DMS 273 treated with DMSO at 0.1 percent for 48 hours (cell line): ENCODE measurements at places on chromosomes 6 and 20.

DNA sequence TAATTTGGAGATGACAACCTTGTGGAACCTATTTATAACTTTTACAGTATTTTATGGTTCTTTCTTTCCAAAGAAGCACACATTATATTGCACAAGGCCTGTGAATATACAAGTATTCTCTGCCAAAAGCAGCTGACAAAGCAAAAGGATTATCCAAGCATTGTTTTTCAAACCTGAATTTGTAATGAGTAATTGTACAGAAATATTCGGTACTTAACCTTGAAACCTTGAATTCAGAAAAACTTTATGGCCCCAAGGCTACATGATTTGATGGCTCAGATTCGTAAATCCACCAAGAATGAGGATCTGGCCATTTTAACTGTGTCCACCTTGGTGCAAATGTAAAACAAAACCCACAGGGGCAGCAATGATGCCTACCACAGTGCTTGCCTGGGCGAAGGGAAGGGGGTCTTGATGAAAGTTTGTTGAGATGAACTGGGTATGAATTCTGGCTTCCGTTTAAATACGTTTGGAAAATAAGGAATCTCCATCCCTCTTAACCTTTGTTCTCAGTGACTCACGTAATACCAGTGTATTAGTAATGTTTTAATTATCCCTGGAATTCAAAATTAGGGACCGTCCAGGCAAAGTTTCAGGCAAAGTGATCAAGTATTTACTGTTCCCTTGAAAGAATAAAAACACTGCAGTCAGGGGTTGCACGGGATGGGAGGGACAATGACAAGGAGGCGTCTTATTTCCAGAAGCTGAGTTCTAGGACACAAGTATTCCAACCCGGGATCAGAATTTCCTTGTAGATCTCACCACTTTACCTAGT lies 2.7 kb upstream of the RBM24 start:
- DNase-seq: no peak

GRCh38 chr6:30951907-30952469 lies 11.2 kb downstream of the MUCL3 start:
- DNase-seq: no peak

DNA sequence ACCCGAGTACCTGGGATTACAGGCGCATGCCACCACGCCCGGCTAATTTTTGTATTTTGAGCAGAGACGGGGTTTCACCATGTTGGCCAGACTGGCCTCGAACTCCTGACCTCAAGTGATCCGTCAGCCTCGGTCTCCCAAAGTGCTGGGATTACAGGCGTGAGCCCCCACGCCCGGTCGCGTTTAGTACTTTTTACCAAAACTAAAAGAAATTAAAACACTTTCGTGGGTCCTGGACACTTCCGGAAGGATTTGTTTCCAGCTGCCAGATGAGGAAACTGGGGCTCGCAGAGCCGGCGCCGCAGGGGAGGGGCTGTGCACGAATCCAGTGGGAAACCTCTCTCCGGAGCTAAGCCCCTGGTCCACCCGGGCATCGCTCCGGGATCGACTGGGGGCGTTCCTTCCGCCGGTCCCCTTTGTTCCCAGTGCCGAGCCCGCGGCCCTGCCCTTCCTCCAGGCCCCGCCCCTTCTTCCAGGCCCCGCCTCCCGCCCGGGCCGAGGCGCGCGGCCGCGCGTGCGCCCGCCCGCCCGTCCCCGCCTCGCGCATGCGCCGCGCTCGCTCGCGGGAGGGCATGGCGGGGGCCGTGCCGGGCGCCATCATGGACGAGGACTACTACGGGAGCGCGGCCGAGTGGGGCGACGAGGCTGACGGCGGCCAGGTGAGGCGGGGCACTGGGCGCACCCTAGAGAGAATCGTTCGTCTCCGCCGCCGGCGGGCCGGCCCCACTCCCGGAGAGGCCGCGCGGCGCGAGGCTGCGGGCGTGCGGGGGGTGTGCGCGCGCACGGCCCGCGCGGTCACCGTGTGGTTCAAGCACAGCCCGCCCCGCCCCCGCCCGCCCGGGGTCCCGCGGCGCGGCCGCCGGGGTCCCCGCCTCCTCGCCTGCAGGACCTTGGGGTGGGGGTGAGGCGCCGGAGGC lies at the start of gene NELFCD:
Gene NELFCD (plus strand): TSS at position 546 of the 917 bp plus-strand sequence. CDS start 54 bp downstream, at position 600.
- DNase-seq: peak; percentile 62

GRCh38 chr6:129647044-129647443 lies 62.9 kb downstream of the ARHGAP18 start:
- no peak for DNase-seq

GRCh38 chr6:52533491-52533890 lies 43.4 kb downstream of the TRAM2 start:
- DNase-seq: no peak

GRCh38 chr20:4091490-4092479 lies 76.4 kb upstream of the RNF24 start:
- DNase-seq: peak; percentile 22

DNA sequence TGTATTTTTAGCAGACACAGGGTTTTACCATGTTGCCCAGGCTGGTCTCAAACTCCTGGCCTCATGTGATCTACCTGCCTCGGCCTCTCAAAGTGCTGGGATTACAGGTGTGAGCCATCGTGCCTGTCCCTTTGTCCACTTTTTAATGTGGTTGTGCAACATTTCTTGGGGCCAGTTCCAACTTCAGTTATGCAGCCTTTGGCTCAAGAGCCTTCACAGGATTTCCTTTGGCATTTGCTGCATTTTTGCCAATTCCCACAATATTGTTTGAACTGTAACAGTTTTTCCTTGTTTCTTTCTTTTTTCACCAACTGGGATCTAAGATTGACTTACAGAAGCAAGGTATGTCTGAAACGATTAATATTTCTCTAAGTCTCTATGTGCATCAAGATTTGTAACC lies 63.6 kb downstream of the EDN1 start:
- DNase-seq: no peak

DNA sequence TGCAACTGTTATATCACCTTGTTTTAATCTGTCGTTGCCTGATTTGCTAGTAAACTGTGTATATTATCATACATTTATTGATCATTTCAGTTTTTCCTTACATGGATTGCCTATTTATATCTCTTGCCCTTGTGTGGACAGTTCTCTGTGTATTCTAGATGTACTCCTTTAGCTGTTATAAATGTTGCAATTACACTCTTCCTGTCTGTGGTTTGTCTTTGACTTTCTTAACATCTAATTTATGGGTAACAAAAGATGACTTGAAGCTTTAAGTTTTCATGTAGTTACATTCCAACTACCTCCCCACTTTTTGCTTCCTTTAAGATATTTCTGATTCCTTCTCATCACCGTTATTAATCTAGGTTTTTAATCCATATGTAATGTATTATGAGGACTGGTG lies 22.6 kb downstream of the PLCB1 start:
- DNase-seq: no peak

- DNase-seq: peak; percentile 58
Measured at GRCh38 chr6:33809594-33809993, 5.8 kb upstream of the MLN start.

GRCh38 chr6:33166811-33167210 lies 25.5 kb downstream of the COL11A2 start:
- DNase-seq: no peak

DNA sequence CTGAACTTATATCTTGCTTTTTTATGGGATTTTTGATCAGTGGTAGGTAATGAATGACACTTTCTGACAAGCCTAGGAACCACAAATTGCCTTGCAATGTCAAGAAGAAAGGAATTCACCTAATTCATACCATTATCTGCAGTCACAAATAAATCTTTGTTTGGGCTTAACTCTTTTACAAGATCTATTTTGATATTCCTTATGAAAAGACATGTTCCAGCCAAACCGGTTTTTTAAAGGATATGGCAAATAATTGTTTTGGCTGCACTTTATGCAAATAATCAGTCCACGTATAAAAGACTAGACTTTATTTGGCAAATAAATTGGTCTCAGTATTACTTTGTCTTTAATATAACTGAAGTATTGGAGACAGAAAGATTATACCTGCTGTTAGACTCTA lies 771.7 kb upstream of the ADGRB3 start:
- no peak for DNase-seq

DNA sequence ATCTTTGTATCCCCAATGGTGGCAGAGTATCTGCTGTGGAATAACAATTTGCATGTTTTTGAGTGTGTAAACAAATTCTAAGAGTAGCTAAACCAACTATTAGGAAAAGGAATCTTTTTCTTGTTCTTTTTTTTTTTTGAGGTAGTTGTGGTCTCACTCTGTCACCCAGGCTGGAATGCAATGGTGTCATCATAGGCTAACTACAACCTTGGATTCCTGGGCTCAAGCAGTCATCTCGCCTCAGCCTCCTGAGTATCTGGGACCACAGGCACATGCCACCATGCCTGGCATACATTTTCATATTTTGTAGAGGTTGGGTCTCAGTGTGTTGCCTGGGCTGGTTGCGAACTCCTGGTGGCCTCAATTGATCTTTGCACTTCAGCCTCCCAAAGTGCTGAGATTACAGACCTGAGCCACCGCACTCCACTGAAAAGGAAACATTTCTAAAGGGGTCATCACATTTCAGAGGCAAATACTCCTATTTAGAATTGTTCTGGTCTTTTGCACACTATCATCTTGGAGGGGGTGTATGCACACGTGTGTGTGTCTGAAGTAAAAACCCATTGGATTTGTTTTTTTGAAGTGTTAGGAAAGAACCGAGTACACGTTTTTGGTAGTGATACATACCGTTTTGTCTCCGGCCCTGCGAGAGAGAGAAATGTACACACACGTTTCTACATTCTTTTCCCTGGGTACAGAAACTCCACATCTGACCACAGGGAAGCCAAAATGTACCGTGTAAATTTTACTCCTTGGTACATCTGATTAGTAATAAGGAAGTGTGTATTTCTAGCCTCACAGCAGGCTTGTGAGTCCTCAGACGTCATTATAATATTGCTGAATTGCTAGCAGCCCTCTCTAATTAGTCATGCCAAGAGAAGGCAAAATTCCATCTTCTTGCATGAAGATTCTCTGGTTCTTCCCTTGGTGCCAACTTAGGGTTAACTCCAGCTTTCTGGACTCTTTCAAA lies 183.6 kb downstream of the JARID2 start:
- DNase-seq: no peak

GRCh38 chr20:57708694-57709673 lies 831 bp downstream of the PMEPA1 start:
- DNase-seq: no peak

DNA sequence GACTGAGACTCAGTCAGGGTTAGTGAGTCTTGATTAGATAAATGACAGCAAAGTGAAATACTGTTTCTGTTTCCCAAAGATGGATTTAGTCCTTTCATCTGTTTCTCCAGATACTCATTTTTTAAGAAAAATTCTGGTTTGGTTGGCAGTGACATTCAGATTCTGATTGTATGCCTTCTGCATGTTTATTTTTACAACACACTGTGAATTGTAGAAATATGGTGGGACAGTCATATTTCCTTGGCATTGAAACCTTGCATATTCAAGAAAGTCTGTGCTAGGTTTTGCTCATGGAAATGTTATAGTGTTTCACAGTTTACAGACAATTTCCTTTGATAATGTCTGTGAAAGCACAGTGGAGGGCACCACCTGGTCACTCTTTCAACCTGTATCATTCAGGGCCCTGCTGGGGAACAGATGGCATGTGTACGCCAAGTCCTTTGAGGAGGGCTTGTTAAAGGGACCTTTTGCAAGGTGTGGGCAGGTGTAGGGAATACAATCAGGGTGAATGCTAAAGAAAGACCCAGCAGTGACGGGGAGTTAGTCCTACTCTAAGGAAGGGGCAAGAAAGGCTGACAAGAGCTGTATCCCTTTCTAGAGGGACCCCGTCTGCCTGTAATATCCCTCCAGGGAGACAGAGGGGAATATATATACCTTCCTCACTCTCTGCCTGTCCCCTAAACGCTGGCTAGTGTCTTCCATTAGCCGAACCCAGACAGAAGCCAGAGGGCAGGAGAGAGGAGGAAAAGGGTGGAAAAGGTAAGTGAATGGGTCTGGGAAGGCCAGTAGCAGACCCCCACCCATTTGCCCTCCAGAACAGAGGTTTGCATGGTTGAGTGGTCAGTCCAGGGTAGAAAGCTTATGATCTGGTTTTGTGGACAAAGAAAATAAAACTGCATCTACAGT lies 10.2 kb downstream of the PLCB4 start:
- no peak for DNase-seq

GRCh38 chr20:39674842-39675241 lies 712.7 kb downstream of the DHX35 start:
- DNase-seq: no peak

GRCh38 chr6:3530515-3530914 lies 73.7 kb upstream of the SLC22A23 start:
- no peak for DNase-seq

- peak; percentile 75 for DNase-seq
Measured at GRCh38 chr6:111534231-111534751, 51.3 kb upstream of the REV3L start.

- DNase-seq: no peak
Measured at GRCh38 chr6:119757467-119757866, 407.9 kb upstream of the MAN1A1 start.

DNA sequence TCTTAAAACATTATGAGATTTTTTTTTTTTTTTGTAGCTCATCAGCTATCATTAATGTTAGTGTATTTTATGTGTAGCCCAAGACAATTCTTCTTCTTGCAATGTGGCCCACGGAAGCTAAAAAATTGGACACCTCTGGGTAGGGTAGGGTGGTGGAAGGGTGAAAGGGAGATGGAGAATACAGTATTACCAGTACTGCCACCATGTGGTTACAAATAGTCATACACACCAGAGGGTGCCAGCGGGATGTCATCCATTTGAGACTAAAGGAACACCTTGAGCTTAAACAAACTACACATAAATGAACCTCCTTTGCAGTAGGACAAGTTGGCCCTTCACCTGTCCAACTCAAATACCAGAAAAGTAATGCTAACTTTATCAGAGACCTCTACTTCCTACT lies 601.9 kb downstream of the HTR1B start:
- DNase-seq: no peak

- DNase-seq: no peak
Measured at GRCh38 chr6:137216875-137217553, 2.2 kb downstream of the IFNGR1 start.

- DNase-seq: no peak
Measured at GRCh38 chr6:3701631-3702030, 49.9 kb downstream of the PXDC1 start.

DNA sequence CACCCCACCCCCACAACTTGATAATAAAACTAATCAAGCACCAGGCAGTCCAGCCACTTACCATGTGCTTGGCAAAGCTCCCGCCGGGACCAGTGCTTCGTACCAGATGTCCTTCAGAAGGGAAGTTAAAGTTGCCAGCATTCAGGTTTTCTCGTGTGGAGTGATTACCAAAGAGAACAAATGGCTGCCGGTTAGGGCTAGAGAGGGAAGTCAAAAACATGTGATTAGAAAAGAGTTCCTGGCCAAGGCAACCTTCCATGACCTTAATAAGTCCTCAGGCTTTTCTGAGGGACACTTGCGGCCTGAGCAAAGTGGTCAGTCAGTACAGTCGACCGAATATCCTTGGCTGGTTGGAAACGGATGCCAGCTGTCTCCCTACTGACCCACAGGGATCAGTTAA lies 67.0 kb downstream of the DNAAF9 start:
- DNase-seq: peak; percentile 77

- no peak for DNase-seq
Measured at GRCh38 chr20:43736588-43737158, 9.9 kb upstream of the GTSF1L start.

DNA sequence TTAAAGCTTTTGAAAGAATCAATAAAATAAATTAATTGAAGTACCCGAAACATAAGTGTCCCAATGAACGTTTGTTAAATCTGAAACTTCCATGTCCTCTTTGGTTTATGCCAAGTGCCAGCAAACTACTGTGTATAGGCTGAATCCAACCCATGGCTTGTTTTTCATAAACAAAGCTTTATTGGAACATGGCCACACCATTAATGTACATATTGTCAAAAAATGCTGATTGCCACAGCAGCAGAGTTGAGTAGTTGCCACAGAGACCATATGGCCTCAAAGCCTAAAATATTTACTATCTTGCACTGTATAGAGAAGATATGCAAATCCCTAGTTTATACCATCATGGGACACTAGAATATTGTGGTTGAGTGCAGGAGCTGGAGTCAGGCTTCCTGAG lies 406.1 kb downstream of the MAFB start:
- no peak for DNase-seq
